ENCODE measurements at places on chromosomes 5 and 9. TPM values are rescaled to one million over a fixed set of nuclear protein-coding genes. Genes with fewer than 3 reads are reported as not detected.

DNA sequence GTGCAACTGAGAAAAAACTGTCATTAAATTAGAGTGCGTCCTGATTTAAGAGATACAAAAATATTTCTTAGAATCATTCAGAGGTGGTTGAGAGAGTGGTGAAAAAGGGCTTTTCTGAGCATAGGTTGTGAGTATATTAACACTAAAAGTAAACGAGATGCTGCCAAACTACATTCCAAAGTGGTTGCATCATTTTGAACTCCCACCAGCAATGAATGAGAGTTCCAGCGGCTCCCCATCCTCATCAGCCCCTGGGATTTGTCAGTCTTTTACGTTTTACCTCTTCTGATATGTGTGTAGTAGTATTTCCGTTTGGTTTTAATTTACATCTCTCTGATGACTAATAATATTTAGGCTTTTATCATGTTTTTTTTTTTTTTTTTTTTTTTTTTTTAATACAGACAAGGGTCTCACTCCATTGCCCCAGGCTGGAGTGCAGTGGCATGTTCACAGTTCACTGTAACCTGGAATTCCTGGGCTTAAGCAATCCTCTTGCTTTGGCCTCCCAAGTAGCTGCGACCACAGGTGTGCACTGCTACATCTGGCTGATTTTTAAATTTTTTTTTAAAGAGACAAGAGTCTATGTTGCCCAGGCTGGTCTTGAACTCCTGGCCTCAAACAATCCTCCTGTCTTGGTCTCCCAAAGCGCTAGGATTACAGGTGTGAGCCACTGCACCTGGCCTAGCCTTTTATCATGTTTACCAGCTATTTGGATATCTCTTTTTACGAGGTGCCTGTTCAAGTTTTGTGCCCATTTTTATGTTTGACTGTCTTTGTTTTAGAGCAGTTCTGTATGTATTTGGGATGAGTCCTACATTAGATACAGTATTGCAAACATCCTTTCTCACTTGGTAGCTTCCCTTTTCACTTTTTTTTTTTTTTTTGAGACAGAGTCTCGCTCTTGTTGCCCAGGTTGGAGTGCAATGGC is 17.0 kb downstream of the PRRT1B start:
- no peak for DNase-seq

DNA sequence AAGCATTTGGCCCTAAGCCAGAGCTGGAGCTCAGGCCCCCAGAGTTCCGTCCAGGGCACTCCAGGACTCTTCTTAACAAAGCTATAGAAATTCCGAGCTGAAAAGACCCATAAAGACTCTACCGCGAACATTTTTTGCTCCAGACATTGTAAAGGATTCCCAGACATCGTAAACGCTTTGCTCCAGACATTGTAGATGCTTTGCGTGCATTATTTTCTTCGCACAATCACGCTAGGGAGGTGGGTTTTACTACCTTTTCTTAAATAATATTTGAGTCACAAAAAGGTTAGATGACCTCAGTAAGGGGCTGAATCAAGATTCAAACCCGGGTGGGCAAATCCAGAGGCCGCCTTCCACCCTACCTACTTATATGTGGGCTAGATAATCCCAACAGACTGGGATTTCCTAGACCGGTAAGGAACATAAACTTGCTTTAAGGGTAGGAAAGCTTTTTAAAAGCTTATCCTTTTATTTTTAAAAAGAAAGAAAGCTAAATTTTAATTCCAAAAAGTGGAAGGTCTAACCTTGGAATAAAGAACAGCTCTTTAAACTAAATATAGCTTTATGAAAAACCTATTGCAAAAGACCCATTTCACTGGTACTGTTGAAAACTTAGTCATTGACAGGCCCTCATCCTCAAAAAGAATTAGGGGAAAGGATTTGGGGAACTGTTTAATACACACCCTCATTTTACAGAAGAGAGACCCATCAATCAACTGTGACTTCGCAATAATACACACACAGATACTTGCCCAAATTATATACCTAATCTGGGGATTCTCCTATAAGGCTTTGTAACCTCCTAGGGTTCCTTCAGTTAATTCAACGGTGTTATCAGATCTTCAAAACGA is 822 bp upstream of the TNIP1 start:
- DNase-seq: no peak

DNA sequence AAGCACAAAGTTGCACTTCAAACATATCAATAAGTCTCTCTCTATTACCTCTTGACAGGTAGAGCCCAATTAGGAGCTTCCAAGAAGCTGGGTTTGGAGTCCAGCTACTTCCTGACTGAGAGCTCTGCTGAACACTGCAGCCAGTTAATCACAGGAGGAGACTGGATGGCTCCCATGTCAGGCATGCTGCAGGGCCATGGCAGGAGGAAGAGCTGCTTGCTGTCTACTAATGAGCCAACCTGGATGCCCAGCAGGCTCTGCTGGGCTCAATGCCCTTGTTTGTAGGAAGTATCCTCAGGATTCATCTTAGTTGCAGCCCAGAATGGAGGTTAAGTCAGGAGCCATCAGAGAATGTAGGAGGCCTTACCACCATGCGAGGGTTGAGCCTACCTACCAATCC is 91.9 kb downstream of the TMEM215 start:
- DNase-seq: no peak

DNA sequence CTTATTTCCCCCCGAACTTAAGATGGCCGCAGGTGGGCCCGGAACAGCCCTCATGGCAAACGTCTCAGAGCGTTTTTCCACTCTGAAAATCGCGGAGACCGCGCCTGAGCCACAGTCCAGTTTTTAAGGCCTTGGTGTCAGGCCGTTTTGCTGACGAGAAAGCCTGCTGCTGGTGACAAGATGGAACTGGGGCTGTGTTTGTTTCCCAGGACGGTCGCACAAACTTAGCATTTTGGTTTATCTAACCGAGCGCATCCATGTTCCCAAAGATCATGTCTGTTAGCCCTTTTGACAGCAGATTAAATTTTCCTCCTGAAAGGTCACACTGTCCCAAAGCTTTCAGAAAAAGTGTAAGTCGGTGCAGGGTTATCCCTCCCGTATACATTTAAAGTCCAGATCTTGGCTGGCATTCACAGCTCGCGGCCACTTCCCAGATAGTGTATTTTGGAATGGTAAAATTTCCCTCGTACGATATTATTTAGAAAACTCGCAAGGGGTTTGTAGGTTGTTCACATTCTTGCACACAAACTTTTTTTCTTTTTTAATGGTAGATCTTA is 812 bp downstream of the SREK1 start:
- no peak for DNase-seq

FNBP1 gene
- 15.0 TPM for polyA plus RNA-seq

Measured in BJ (cell line).